Cardiac fibroblast (primary cell): ENCODE measurements at places on chromosomes 5 and 9.

DNA sequence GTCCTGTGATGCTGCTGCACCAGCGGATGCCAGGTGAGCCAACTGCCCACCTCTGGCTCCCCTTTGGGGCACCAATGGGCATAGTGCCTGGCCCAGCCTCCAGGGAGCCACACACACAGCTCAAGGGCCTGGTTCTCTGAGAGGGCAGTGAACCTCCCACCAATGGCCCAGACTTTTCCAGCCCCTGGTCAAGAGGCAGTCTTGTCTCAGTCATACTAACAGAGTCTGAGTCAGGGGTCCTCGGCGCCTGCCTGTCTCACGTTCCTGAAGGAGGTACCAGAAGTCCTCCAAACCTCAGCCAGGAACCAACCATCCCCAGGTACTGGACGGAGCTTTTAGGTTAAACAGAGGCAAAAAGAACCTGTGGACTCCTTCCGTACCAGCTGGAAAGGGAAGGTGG, 121.1 kb downstream of the C5orf15 start:
- no peak for DNase-seq

DNA sequence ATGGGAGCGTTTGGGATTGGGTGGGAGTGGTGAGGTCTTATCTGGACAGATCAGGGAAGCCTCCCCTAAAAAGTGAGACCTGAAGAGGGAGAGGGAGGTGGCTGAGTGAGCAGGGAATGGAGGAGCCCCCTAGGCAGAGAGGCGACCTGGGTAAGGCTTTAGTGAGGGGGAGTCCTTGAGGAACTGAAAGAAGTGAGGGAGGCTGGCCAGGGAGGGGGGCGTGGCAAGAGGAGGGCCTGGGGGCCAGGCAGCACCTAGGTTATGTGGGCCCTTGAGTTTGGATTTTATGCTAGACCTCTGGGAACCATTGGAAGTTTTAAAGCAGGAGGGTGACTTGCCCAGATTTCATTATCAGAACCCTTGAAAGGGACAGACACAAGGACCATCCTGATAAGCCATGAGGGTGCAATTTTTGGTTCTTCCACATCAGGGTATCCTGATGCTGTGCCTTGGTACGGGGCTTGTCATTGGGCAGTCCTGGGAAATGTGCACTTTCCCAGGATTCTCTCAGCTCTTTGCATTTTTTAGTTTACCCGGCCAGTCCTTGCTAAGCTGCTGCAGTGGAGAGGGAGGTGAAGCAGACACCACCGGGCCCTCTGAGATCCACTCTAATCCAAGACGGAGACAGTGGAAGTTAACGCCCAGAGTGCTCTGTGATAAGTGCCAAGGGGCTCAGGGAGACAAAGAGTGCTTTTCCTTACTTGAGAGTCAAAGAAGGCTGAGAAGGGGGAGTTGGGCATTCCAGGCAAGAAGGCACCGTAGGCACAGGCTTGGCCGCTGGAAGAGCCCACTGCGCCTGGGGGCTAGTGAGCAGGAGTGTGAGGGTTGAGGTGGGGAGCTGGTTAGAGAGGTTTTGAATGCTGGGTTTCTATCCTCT, 16.1 kb downstream of the GSN start:
- DNase-seq = no peak

DNA sequence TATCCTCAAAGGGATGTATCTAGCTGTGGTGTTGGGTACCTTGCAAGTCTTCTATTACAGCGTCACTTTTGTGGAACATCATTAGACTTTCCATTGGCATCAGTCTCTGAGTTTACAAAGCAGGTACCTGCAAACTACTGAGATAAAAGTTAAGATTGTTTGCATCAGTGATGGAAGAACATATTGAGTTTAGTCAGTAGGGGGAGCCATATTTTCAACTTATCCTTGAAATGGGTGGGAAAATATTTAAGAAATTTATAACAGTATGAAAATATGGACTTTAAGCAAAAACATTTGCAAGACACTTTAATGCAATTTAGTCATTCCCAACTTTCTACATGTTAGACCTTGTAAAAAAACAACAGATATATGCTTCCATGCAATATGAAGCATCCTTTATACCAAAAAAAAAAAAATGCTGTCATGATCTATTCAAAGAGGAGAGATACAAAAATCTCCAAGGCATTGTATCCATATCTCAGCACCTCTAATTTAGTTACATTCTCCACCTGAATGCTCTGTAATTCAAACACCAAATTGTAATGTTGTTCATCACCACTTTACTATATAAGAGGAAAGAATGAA, 98.6 kb upstream of the ADAMTS19 start:
- peak; percentile 39 for DNase-seq

- peak; percentile 38 for DNase-seq
These were observed 129.0 kb upstream of the WWC1 start for GRCh38 chr5:168162464-168162863.

GRCh38 chr9:134002796-134003195, 10.7 kb upstream of the VAV2 start:
- DNase-seq = no peak

GRCh38 chr5:160466889-160467554, 45.4 kb downstream of the PTTG1 start:
- peak; percentile 57 for DNase-seq

DNA sequence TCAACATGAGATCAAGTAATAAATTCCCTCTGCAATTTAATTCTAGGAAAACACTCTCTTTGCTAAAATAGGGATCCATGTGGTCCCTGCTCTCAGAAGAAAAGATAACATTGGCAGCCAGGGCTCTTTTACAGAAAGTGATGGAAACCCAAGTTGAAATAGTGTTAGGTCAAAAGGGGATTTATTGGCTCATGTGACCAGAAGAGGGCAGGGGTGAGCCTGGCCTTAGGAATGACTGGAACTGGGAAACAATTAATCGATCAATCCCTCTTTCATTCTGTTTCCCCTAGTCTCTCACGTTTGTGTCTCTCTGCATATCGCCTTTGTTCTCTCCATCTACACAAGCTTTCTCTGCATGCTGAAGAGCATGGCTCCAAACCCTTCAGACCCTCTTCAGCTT, 58.3 kb upstream of the ALDH1B1 start:
- peak; percentile 11 for DNase-seq

DNA sequence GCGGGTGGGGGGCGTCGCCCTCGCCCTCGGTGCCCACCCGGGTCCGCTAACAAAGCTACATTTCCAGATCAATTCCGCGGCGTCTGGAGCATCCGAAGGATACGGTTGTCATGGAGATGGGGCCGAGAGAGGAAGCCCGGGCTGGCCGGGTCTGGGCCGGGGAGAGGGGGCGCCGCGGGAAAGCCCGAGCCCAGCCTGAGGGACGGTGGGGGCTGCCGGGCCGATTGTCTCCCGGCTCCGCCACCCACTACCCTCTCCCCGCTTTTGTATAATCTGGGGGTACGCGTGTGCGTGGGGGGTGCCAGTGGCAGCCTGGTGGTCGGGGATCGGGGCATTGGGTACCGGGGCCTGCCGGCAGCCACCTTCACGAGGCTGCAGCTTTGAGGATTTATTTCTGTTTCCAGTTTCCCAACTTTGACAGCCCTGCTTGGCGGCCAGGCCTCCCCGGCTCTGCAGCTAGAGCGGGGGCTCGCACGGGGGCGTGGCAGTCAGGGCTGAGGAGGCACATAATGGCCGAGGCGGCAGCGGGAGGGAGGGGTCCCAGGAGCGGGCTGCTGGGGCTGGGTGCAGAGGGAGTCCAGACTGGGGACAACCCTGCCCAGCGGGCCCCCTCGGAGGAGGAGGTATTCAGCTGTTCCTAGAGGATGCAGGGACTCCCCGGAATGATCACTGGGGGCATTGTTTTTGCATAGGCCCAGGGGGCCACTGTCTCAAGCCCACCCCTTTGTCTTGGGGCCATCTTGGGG, 626 bp downstream of the PSD2 start:
- no peak for DNase-seq

DNA sequence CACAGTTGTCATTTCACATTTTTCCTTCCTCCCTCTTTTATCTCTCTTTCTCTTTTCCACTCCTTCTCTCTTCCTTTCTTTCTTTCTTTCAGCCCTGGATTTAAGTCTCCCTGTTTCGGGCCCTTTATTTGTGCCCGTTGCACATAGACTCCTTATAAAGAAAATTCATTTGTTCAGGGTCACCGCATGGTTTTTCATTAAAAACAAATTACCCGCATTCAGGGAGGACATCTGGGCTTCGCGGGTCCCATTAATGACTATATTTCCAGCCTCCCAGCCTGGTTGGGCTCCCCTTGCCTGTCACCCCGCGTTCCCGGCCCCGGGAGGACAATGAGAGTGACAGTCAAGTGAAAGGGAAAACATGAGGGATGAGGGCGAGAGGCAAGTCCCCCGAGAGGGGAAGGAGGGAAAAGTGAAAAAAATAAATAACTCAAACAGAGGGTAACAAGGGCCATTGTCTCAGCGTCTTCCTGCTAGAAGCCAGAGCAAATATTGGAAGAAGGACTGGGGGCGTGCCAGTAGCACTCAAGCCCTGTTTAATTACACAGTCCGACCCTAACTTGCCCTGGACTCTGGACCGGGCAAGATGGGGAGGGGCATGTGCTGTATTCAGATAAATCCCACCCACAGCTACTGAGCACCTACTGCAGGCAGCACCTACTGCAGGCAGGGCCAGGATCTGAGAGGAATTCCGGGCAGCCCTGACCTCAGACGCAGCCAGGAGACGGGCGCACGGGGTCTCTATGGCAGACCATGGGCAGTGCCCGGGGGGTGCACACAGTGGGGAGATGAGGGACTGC, 166.2 kb downstream of the PAX5 start:
- DNase-seq = no peak

- peak; percentile 85 for DNase-seq
These were observed 2.8 kb downstream of the GBGT1 start for GRCh38 chr9:133160742-133161546.

GRCh38 chr5:168409591-168410458, 76.4 kb upstream of the RARS1 start:
- peak; percentile 80 for DNase-seq

GRCh38 chr5:139050432-139050831, 147.7 kb downstream of the SIL1 start:
- DNase-seq = no peak

GRCh38 chr5:113218200-113218599, 216.6 kb downstream of the TSSK1B start:
- no peak for DNase-seq

GRCh38 chr9:4591123-4591500, 71.0 kb upstream of the PLPP6 start:
- no peak for DNase-seq

GRCh38 chr5:168833936-168834335, 254.8 kb upstream of the PANK3 start:
- no peak for DNase-seq
